ENCODE measurements at places on chromosomes 5 and 9. TPM values are rescaled to one million over a fixed set of nuclear protein-coding genes. Genes with fewer than 3 reads are reported as not detected.

- no peaks in the 10 kb centered on the region for H3K36me3 ChIP-seq
- H3K27ac ChIP-seq: peak overlapping the region; percentile 33
- no peak overlapping the region for H3K4me3 ChIP-seq
- H3K4me1 ChIP-seq: peaks cover 11% of the 10 kb centered on the region
- no peaks in the 10 kb centered on the region for H3K27me3 ChIP-seq
Observed at GRCh38 chr5:78691084-78691960, 42.8 kb upstream of the LHFPL2 start.

- H3K4me1 ChIP-seq: peaks cover 8% of the 10 kb centered on the region
- H3K36me3 ChIP-seq: no peaks in the 10 kb centered on the region
- H3K27ac ChIP-seq: no peak overlapping the region
- no peak overlapping the region for H3K4me3 ChIP-seq
- no peak for DNase-seq
- H3K27me3 ChIP-seq: no peaks in the 10 kb centered on the region
Observed at GRCh38 chr5:168066536-168067208, 224.8 kb upstream of the WWC1 start.

GRCh38 chr5:124515497-124516245 is 230.8 kb downstream of the ZNF608 start:
- H3K27me3 ChIP-seq: no peaks in the 10 kb centered on the region
- no peak overlapping the region for H3K27ac ChIP-seq
- H3K4me3 ChIP-seq: no peak overlapping the region

DNA sequence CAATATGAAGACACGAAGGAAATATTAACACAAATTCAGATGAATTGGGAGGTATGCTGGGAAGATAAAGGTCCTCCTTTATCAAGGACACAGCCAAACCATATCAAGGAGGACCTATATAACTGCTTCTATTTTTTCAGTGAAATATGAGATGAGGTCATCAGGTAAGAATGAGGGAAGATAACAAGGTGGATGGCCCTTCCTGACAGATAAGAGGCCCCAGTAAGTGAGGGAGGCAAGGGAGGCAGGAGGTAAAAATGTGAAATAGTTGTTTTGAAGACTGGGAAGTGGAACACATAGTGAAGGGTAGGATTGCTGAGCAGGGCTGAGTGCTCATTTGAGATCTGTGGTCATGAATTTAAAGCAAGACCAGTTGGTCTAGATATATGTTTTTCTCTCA is 60.0 kb upstream of the FOXE1 start:
- no peak for DNase-seq
- no peak overlapping the region for H3K4me3 ChIP-seq
- H3K27me3 ChIP-seq: no peaks in the 10 kb centered on the region
- H3K4me1 ChIP-seq: peaks cover 6% of the 10 kb centered on the region
- peak overlapping the region; percentile 52 for H3K27ac ChIP-seq

GRCh38 chr5:164708831-164709230 is 1203.4 kb downstream of the MAT2B start:
- H3K4me1 ChIP-seq: no peaks in the 10 kb centered on the region
- H3K4me3 ChIP-seq: no peak overlapping the region
- H3K36me3 ChIP-seq: no peaks in the 10 kb centered on the region
- no peak overlapping the region for H3K27ac ChIP-seq

- no peak overlapping the region for H3K4me3 ChIP-seq
- H3K36me3 ChIP-seq: no peaks in the 10 kb centered on the region
- H3K27ac ChIP-seq: no peak overlapping the region
- no peak for DNase-seq
- no peaks in the 10 kb centered on the region for H3K27me3 ChIP-seq
Observed at GRCh38 chr9:135533674-135534073, 12.3 kb upstream of the OBP2A start.

DNA sequence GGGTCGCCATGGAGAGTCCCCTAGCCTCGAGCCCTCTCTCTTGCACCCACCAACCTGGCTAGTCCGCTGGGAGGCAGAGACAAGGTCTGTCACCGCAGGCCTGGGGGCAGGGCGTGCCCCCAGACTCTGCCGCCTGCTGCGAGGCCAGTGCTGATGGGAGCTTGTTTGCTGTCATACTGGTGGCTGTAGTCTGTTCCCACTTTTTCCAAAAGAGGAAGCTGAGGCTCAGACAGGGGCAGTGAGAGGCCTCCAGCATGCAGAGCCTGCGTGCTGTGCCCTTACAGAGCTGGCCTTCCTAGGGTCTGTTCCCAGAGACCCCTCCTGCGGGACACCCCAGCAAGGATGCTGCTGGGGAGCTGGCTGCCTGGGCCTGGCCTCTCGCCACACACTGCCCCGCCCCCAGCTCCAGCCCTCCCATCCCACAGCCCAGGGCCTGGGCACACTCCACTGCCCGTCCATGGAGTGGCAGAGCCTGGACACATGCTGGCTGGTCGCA is 21.0 kb upstream of the SUSD3 start:
- H3K4me3 ChIP-seq: no peak overlapping the region
- DNase-seq: no peak
- H3K27ac ChIP-seq: no peak overlapping the region
- no peaks in the 10 kb centered on the region for H3K4me1 ChIP-seq
- H3K27me3 ChIP-seq: no peaks in the 10 kb centered on the region

DNA sequence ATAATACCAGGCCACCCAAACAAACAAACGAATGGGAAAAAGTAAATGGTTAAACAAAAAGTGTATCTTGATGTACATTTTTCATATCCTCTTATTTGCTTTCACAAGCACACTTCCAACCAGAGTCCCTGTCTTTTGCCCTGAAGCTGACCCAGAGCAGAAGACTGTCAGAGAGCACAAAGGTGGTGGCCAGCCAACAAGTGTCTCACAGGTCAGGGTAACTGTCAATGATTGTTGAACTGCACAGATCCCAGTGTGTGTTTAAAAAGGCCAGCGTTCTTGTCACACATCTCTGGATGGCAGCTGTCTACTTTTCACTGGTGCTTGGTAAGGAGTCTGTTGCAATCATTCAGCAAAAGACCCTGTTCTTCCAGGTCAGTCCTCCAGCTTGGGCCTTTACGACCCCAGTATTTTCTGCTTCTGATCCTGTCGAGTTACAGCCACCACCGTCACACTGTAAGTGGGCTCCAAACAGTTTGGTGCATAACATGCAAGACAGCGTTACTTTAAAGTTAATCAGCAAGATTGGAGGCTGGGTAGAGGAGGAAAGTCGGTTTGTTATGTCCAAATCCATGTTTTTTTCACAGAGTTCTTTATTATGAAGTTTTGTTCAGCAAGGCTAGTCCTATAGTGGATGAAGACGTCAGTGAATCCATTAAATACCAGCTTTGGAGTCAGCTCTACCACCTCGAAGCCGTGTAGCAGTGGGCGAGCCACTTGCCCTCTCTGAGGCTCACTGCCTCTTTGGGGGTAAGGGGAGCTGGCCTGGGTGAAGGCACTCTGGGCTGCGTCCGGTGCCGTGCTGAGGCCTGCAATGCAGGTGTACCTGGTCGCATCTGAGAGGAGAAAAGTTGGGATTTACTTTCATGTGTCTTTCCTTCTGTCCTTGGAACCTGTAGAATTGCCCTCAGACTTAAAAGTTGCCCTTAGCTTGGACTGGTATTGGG is 265.7 kb downstream of the AOPEP start:
- peaks cover 29% of the 10 kb centered on the region for H3K4me1 ChIP-seq
- DNase-seq: no peak

GRCh38 chr9:70340572-70340971 is 73.9 kb downstream of the KLF9 start:
- no peaks in the 10 kb centered on the region for H3K27me3 ChIP-seq
- no peak overlapping the region for H3K27ac ChIP-seq
- peak; percentile 36 for DNase-seq
- H3K4me1 ChIP-seq: no peaks in the 10 kb centered on the region
- H3K36me3 ChIP-seq: no peaks in the 10 kb centered on the region

DNA sequence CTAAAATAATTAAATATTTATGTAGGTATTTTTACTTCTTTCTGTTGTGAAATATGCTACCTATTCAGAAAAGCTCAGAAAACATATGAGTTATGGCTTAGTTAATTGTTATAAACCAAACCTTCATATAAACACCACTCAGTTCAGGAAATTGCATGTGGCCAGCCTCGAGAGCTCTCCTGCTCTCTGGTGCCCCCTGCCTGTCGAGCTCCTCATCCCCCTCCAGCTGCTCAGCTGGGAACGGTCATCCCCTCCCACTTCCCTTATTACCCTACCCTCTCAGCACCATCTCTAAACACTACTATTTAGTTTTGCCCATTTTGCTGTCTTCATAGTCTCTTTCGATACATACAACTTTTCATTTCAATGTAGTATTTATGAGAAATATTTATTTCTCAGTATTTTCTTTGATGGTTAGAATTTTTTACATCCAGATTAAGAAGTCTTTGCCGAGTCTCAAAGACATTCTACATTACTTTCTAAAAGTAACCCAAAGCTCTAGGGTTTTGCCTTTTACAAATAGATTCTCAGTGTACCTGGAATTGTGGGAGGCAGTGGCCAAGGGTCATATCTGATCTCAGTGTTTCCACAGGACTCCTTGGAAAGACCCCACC is 51.2 kb upstream of the SEMA4D start:
- H3K27me3 ChIP-seq: no peaks in the 10 kb centered on the region
- H3K27ac ChIP-seq: no peak overlapping the region
- DNase-seq: peak; percentile 85
- no peaks in the 10 kb centered on the region for H3K36me3 ChIP-seq

GRCh38 chr9:33791117-33791516 is 4.2 kb upstream of the PRSS3 start:
- no peaks in the 10 kb centered on the region for H3K36me3 ChIP-seq
- H3K27me3 ChIP-seq: no peaks in the 10 kb centered on the region
- H3K4me3 ChIP-seq: no peak overlapping the region
- H3K4me1 ChIP-seq: no peaks in the 10 kb centered on the region
- DNase-seq: no peak

GRCh38 chr5:77850536-77851175 is 74.5 kb upstream of the TBCA start:
- H3K4me1 ChIP-seq: no peaks in the 10 kb centered on the region
- no peak overlapping the region for H3K27ac ChIP-seq
- no peak for DNase-seq
- no peaks in the 10 kb centered on the region for H3K36me3 ChIP-seq
- peaks cover 29% of the 10 kb centered on the region for H3K27me3 ChIP-seq
- no peak overlapping the region for H3K4me3 ChIP-seq

- no peaks in the 10 kb centered on the region for H3K4me1 ChIP-seq
- DNase-seq: no peak
- no peaks in the 10 kb centered on the region for H3K36me3 ChIP-seq
- no peak overlapping the region for H3K27ac ChIP-seq
Observed at GRCh38 chr9:31067418-31067817, 1317.0 kb upstream of the ACO1 start.

GRCh38 chr5:178240341-178240741 is 7.7 kb upstream of the PHYKPL start:
- DNase-seq: no peak
- no peaks in the 10 kb centered on the region for H3K27me3 ChIP-seq
- H3K4me1 ChIP-seq: no peaks in the 10 kb centered on the region
- no peak overlapping the region for H3K27ac ChIP-seq
- H3K4me3 ChIP-seq: no peak overlapping the region

The SPARC gene
- total RNA-seq: 4,089 TPM

The UTP15 gene
- 20.7 TPM for total RNA-seq

The FGD3 gene
- 5.8 TPM for total RNA-seq
